Right ventricle myocardium superior (tissue), 1 donor: ENCODE measurements at places on chromosomes 4 and X. TPM values are rescaled to one million over a fixed set of nuclear protein-coding genes. Genes with fewer than 3 reads are reported as not detected.

Gene KLHL13
- total RNA-seq: 5.7 TPM

Gene STOX2
- 8.5 TPM for total RNA-seq

Gene SPATA4
- total RNA-seq: 0.32 TPM

Gene GPR119
- total RNA-seq: not detected

Gene WNK3
- 0.89 TPM for total RNA-seq

Gene ANXA10
- not detected for total RNA-seq

Gene DDX60
- 4.4 TPM for total RNA-seq

Gene MAGEA9B
- total RNA-seq: not detected

Gene VCX3B
- total RNA-seq: not detected

Gene MAGEC3
- total RNA-seq: not detected

Gene TBC1D8B
- 1.9 TPM for total RNA-seq

Gene FABP2
- total RNA-seq: not detected

Gene COL4A5
- total RNA-seq: 6.3 TPM

Gene GPM6B
- total RNA-seq: 5.3 TPM
